ENCODE measurements at places on chromosomes 4 and X.
A peak's percentile ranks its signal among the peaks of the same experiment; 100 is the strongest.

GRCh38 chr4:83219344-83220331 lies 65.0 kb downstream of the COQ2 start:
- DNase-seq: no peak

DNA sequence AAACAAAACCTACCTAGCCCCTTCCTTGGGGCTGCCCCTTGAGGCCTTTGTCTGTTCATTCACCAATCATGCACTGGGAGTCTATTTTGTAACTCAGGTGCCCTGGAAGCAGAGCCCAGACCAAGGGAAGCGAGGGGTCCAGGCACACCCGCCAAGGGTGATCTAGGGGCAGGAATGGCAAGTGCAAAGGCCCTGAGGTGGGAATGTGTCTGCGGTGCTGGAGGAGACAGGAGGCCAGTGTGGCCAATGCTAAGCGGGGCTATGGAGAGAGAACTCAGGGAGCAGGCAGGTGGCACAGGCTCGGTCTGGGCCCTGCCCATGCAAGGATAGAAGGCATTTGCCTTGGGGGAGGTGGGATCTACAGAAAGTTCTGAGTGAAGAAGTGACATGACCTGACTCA lies 3.5 kb upstream of the SH3BP2 start:
- no peak for DNase-seq

DNA sequence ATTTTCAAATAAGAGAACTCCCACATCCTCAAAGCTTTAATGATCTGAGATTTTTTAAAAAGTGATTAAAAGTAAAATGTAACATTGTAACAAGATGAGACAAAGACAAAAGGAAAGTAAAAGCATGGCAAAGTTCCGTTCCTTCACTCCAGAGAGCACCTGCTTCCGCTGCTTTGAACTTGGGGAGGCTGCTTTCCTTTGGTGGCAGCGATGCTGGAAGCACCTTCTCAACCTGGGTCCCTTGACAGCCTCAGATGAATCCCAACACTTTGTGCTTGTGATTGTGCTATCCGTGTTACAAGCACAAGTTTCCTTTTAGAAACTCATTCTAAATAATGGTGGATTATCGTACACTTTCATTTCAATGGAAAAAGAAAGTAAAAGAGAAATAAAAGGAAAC lies 59.7 kb downstream of the HADH start:
- no peak for DNase-seq

DNA sequence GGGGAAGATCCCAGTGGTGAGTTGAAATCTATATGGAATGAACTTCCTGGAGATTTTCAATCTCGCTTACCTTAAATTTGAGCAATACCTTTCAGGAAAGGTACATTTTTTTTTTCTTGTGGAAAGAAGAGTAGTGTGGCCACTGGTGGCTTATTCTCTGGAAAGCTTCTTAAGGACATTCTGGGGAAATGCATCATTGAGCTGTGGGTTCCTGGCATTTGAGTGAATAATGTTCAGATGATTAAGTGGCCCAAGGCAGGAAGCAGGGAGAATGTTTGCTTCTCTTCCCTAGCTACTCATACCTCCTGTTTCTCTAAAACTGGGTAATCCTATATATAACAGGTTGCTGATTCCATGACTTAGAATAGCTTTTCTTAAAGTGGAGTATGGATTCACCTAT lies 31.8 kb downstream of the STAG2 start:
- no peak for DNase-seq

DNA sequence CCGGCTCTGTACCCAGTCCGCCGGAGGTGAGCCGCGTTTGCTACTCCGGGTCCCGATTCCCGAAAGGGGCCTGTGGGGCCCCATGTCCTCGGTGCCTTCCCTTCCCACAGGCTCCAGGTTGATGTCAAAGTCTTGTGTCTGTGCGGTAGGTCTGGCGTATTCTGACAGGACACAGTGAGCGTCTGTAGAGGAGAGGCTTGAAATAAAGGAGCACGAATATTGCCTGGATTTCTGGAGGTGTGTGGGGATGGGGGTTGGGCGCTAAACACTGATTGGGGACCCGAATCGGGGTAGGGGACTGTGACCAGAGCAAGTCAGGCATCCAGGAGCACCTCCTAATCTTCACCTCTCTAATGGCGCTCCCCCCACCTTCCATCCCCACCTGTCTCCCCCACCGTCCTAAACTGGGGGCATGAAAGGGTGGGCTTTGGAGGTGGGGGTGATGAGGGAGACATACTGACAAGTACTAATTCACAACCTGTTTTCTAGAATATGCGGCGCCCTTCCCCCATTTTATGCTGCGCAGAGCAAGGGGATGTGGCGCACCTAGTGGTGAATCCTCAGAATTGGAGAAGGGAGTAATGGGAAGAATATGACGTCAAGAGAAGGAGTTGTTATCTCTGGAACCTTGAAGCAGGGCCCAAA lies 855 bp downstream of the GPRASP2 start:
- DNase-seq: peak; percentile 43

DNA sequence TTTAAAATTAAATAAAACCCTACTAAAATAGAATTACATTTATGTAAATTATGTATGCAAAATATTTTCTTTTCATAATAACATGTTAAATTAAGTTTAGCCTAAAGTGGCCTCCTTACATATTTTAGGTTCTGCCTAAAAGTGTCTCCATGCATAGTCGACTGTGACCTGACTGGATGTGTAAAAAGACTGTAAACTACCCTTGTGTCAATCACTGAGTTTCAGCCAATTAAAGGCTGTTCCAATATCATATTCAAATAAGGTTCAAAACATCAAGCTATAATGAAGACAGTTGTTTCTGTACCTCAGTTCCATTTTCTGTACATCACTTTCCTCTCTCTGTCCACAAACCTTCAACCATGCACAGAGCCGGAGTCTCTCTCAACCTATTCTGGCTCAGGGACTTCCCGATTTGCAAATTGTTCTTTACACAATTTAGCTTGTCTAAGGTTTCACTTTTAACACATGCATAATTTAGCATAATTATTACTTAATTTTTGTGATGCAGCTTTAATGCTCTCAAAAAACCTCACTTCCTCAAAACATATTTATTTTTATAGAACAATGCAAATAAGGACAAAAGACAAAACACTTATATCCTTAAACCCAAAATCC lies 60.1 kb downstream of the SH3RF1 start:
- no peak for DNase-seq

DNA sequence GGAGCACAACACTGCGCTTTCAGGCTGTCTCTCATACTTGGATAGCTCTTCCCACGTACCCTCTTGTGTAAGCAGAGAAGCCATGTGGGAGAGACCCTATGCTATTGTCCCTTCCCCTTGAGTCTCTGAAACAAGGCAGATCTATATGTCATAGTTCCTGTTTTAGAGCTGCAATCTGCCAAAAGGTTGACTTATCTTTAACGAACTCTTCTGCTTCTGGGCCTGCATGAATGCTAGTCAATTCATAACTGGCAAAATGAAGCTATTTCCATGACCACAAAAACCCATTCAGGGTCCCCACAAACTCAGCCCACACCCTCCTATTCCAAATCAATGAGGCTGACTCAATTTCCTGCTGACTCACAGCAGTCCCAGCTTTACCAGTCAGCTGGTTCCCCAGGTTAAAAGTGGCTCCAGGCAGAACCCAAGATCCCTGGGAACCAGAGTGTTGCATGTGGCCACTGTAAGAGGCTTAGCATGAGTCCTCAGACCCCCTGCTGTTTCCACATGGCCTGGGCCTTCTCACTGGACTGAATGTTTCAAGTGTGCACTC lies 25.3 kb upstream of the SOD3 start:
- no peak for DNase-seq

DNA sequence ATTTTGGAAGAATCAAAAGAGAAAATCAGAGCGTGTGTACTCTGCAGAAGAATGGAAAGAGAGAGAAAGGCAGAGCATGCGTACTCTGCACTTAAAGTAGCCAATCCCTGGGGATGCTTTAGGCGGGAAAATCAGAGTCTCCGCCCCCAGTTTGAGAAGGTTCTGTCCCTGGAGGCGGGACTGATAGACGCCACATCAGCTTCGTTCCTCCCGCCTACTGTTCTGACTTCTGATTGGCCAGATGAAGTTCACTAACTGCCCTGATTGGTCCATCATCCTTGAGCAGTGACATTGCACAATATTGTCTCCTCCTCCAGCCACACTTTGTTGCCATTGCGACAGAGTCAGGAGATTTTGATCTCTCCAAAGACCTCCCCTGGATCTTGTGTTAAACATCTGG lies 23.8 kb downstream of the SSX1 start:
- DNase-seq: no peak

GRCh38 chrX:40107291-40108161 lies 9.8 kb upstream of the BCOR start:
- no peak for DNase-seq

DNA sequence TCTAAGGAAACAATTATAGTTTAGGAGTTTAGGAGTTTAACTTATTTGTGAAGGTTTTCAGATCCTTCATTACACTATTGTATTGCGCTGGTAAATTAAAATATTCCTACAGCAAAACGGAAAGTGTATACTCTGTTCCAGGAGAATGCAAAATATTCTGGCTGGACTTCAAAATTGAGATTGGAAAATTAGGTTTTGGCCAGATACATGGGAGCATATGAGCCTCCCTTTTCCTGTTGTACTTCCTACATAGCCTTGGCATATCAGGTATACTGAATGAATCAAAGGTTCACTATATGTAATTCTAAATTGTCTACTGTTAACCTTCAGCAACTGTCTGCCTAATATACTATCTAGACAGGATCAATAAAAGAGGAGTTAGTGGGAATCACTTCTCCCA lies 25.2 kb upstream of the GRIA2 start:
- no peak for DNase-seq

DNA sequence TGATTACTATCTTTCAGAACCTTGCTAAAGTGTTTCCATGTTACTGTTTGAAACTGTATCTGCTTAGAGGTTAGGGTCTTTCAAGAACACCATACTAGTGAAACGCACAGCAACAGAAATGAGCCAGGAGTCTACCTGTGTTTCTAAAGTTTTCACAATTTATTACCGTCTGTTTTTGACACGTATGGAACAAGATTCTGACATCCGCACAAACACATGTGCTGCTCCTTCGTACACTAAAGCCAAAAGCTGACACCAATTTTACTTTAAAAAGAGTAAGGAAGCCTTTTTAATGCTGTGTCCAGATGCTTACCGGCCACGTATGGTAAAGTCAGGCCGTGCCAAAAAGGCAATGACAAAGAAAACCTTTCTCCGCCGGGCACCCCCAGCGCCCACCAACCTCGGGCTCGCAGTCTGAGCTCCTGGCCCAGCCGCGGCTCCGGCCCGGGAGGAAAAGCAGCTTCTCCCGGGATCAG lies 532 bp downstream of the RPS4X start:
- no peak for DNase-seq

GRCh38 chrX:115112411-115112810 lies 76.8 kb upstream of the RBMXL3 start:
- no peak for DNase-seq

DNA sequence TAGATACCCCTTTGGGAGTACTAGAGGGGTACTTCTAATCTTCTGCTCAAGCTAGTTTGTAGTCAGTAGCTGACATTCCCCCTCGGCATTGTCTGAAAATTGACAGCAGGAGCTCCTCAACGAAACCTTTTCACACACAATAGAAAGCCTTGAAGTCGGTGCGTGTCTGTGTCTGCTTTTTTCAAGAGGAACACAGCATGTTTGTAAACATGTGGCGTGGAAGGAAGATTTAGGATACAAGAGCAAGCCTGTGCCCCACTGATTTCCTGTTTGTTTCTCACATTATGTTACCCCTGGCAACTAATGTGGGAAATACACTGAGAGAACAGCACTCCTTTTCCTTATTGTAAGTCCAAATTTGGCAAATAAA lies 252.6 kb downstream of the ANKRD50 start:
- no peak for DNase-seq

GRCh38 chr4:96744676-96745075 lies 904.8 kb downstream of the PDHA2 start:
- no peak for DNase-seq
